AG04449 (cell line): ENCODE measurements at places on chromosomes 6 and 20.

- no peak for DNase-seq
Measured at GRCh38 chr6:4020822-4021132, 58.2 kb downstream of the FAM217A start.

- DNase-seq, result peak; percentile 5
Measured at GRCh38 chr20:4283016-4283415, 267.7 kb upstream of the RNF24 start.

- no peak for DNase-seq
Measured at GRCh38 chr20:14126856-14127255, 131.5 kb downstream of the MACROD2 start.

DNA sequence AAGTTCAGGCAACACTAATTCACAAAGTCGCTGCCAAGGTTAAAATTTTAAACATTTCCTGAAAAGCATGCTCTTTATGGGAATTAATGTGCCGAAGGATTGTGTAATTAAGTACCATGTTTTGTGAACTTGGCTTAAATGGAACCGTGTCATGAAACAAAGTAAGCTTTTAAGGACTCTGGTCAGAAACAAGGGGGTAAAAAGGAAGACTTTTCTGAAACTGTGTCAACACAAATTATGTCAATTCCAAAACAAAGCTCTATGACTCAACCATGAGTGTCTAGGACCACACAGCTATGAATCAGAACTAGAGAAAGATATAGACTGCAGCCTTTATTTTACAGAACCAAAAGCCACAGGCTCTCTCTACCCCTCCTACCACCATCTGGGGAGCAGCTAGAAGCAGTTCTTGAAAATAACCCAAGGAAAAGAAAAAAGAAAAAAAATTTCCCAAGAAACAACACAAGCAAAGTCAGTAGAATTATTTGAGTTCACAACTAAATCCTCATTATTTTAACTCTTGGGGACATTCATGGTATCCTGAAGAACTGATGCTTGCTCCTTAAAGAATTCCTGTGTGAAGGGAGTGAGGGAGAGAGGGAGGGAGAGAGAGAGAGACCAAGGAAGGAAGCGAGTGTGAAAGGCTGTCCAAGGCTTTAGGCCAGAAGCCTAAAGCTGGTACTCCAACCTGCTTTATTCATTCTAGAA is 81.9 kb downstream of the ZMYND8 start:
- peak; percentile 83 for DNase-seq

GRCh38 chr6:134873500-134874388 is 76.2 kb downstream of the ALDH8A1 start:
- no peak for DNase-seq

GRCh38 chr6:157879034-157879872 is 56.2 kb downstream of the SNX9 start:
- DNase-seq, result no peak

GRCh38 chr6:12403201-12403826 is 113.2 kb downstream of the EDN1 start:
- no peak for DNase-seq

- no peak for DNase-seq
Measured at GRCh38 chr6:143396497-143397226, 53.8 kb downstream of the ADAT2 start.

DNA sequence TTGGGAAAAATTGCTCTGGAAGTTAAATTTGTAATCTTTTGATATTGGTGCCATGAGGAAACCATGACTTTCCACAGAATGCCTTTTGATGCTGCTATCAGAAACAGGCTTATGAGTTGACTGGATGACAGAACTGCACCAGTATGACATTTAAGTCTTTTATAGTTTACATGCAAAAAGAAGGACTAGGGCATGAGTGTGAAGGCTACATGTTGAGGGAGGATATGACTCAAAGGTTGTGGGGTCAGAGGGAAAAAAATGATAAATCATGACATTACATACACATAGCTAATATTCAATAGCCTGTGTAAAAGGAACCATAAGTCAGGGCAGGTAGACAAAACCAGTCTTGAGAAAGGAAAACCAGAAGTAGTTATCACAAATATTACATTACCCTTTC is 182.2 kb downstream of the COL12A1 start:
- no peak for DNase-seq

DNA sequence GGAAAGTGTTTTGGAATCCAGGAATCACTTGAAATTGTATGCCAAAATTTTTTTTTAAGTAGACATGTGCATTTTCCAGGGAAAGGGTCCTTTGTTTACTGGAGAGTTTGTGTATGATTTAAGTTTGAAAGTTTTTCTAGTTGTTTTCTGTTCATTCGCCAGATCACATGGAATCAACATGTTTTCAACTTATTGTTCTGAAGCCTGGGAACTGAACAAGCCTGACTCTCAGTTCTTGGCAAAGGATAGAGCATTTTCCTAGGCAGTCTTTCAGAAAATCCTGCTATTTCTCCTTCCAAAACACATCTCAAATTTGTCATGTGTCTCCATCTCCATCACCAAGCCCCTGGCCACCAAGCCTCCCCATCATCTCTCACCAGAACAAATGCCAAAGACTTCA is 374.8 kb downstream of the MAFB start:
- DNase-seq, result no peak

GRCh38 chr20:17822039-17822438 is 122.3 kb downstream of the BANF2 start:
- no peak for DNase-seq

DNA sequence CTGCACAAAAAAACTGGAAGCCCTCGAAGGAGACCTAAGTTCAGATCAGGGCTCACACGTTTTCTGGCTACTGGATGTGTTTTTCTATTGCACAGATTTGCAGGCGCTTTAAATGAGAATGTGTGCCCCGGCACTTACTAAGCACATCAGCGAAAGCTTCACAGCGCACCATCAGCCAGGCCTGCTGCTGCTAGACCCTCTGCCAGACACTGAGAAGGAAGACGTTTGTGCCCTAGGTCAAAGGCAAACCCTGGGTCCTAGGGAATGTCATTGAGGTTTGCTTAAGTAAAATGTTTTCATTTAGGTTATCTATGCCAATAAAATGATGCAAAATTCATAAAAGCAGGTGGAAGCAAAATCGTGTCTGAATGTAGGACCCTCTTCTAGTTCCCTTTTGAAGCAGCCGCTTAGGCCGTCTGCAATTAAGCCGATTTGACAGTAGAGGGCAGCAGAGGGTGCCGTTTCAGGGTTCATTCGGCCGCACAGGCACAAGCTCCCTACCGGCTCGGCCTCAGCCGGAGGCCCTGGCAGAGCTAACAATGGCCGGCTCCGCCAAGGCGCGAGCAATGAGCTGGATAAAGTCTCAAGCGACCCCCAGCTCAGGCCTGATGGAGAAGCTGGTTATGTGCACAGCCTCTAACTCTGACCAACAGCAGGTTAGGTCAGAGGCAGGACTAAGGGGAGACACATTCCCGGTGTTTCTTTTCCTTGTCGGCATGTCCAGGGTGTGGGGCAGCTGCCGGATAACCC is 107.2 kb upstream of the FOXA2 start:
- DNase-seq, result no peak

DNA sequence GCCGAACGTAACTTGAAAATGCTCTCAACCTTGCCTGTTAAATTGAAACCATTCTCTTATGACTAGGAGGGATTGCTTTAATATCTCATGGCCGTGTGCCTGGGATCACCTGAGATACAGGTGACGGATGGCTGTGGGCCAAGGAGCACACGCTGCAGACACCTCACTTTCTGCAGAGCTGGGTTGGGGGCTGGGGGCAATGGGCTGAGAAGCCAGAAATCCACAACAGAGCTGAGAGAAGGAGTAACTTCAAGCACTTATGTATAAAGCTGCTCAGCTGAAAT is 170.9 kb downstream of the DTNBP1 start:
- DNase-seq, result no peak

DNA sequence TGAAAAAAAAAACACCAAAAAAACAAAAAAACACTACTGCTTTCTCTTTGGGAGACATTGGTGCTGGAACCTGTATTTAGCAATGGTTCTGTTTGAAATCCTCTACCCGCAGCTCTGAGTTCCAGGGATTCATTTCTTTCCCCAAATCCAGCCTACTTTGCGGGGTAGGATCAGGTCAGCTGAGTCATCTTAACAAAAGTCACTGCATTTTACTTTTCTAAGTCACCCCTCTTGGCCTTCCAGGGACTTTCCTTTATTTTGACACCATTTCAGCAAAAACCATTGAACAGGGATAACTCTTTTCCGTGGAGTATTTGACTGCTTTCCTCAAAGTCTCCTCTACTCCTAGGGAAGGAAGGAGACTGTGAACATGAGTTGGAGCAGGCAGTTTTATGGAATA is 837.6 kb downstream of the MAFB start:
- peak; percentile 70 for DNase-seq

GRCh38 chr6:144131248-144131709 is 19.0 kb upstream of the STX11 start:
- no peak for DNase-seq

- DNase-seq, result no peak
Measured at GRCh38 chr6:40251637-40252300, 317.5 kb upstream of the MOCS1 start.

DNA sequence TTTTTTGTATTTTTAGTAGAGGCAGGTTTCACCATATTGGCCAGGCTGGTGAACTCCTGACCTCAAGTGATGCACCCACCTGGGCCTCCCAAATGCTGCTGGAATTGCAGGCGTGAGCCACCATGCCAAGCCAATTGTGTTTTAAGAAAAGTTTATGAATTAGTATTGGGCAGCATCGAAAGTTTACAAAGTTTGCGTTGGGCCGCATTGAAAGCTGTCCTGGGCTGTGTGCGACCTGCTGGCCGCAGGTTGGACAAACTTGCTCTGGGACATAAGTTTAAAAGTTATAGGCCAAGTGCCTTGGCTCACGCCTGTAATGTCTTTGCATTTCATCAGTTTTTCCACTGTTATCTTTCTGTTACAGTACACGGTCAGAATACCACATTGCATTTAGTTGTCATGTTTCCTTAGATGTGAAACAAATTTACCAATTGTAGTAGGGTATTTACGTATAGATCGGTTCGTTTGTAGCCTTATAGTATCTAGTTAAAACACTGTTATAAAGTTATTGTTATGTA is 39.5 kb downstream of the ASXL1 start:
- no peak for DNase-seq

DNA sequence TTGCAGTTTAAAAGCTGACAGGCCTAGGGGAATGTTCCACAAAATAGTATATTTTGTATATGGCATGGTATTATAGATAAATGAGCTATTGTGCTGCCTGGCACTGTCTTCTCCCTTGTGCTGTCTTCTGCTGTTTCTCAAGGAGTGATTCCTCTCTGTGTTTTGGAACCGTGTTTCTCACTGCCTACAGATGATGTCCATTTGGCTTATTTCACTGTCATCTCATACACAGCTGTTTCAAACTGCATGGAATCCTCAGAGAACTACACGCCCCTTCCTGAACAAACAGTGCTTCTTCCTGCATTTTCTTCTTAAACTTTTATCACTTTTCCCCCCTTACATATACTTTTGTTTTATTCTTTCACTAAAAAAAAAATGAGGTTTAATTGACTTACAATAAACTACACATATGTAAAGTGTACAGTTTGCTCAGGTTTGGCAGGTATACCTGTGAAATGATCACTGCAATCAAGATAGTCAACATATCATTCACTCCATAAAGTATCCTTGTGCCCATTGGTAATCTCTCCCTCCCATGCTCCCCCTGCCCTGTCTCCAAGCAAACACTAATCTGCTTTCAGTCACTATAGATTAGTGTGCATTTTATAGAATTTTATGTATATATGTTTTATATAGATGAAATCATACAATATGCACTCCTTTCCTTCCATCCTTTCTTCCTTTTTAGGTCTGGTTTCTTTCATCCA is 43.0 kb downstream of the CBFA2T2 start:
- DNase-seq, result no peak

DNA sequence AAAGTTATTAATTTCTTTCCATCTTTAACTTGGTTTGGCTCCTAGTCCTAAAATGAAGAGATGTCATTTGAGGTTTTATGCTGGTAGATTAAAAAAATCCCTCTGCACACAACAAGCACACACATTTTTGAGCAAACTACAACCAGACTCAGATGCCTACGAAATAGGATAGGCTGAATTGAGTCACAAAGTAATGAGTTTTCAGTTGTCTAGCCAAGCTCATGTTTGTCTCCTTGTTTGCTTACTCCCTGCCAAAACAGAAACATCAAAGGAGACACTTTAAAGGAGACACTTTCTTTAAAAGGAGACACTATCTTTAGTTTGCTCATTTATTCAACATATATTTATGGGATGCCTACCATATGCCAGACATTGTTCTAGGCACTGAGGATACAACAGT is 56.2 kb downstream of the TPBG start:
- DNase-seq, result no peak

GRCh38 chr6:20056350-20056992 is 155.8 kb downstream of the MBOAT1 start:
- peak; percentile 12 for DNase-seq

- no peak for DNase-seq
Measured at GRCh38 chr6:140445474-140446004, 1071.1 kb upstream of the CITED2 start.

DNA sequence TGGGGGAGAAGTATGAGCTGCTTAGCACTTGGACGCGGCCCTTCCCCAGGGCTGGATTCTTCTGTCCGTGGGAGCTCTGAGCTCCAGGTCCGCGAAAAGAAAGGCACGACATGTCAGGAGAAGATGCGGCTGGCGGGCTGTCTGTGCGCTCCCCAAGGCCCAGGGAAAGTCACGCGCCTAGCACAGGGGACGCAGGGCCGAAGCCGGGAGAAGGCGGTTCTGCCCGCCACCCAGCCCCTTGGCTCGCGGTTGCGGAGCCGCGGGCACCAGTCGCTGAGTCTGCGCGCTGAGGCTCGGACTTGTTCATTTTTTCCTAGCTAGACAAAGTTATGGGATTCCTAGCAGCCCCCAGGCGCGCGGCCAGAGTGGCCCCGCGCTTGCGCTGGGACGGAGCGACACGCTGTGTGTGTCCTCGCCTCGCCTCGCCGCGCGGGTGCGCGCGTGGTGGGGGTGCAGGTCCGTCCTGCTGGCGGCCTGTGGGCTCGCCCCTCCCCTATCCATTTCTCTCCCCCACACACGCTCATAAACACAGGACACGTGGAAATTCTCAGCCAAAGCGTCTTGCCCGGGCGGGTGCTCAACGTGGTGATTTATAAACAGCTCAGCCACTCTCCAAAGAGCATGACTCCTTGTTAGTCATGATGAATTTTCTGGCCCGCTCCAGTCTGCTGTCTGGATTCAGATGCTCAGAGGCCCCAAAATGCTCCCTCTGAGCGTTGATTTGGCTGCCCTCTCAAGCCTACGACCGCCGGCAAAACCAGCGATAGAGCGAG is 1.9 kb upstream of the POU3F2 start:
- DNase-seq, result peak; percentile 10

DNA sequence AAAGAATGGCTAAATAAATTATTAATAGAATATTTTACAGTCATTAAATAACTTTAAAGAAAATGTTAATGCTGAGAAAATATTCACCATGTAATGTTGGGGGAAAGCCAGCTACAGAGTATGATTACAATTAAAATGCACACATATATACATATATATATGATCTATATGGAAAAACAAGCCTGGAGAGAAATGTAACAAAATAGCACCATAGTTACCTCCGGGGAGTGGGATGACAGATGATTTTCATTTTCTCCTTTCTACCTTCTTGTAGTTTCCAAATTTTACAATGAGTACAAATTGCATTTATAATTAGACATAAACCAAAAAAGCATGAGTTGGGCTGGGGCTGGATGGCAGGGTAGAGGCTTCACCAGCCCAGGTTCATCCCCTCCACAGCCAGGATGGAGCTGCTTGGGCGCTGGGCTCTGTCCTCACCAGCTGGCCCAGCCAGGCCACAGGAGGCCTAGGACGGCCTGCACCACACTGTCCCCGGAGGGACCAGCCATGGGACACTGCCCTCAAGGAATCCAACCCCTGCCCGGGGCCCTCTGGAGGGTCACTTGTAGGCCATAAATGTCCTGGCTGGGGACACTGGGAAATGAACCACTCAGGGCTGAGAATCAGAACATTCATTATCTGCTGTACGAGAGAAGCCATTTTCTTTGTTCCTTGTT is 10.3 kb downstream of the C20orf203 start:
- no peak for DNase-seq

- DNase-seq, result no peak
Measured at GRCh38 chr6:34530753-34531365, 25.3 kb downstream of the SPDEF start.
